Activated T-helper 1 cell treated with anti-CD3 and anti-CD28 coated beads, Interleukin-2, amount 50 U/mL, for 16 hours (primary cell): ENCODE measurements at places on chromosomes 3 and 15.

DNA sequence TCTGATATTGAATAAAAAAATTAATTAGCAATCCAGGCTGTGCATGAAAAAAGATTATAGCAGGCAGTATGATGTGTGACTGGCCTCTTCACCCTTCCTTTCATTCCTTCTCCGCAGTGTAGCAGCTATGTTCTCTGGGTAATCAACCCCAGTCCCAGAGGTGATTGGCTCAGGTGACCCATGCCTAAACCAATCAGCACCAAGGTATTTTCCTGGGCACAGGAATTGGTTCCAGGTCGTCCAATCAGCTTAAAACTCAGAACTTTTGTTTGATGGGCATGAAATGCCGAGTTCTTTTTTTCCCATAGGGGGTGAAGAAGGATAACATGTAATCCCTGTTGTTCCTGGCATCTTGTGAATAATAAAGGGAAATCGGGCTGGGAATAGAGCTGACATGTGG, 5.8 kb upstream of the BNC1 start:
- DNase-seq = no peak

GRCh38 chr3:110069761-110070160, 732.4 kb upstream of the DPPA4 start:
- no peak for DNase-seq

- DNase-seq = no peak
Measured at GRCh38 chr15:51688863-51689262, 7.6 kb downstream of the SCG3 start.

- no peak for DNase-seq
Measured at GRCh38 chr3:4523710-4524698, 30.9 kb downstream of the ITPR1 start.

DNA sequence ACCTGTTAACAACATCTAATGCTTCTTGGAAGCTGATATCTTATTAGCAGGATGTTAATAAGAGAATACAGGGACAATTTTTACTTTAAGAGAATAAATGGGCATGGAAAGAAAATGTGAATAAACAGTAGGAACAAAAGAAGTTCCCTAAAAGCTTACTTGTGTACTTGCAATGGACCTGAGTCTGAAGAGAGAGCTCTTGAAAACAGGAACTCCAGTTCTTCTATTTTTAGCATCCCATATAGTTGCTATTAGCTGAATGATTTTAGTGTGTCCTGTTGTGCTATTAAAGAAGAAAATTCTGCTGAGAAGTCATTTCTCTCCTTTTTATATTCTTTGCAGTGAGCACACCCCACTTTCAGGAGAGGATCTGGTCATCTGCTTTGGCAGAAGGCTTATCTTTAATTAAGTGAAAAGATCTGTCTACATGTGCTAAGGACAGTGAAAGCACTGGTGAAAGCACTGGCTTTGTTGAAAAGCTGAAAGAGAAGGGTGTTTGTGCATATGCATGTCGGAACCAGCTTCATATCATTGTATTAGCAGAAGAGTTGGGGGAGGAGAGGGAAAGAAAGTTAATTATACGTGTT, 1.4 kb upstream of the ST3GAL6 start:
- no peak for DNase-seq

GRCh38 chr15:98155356-98155755, 194.9 kb downstream of the ARRDC4 start:
- no peak for DNase-seq

GRCh38 chr3:44795197-44795596, 33.6 kb downstream of the KIF15 start:
- DNase-seq = no peak

DNA sequence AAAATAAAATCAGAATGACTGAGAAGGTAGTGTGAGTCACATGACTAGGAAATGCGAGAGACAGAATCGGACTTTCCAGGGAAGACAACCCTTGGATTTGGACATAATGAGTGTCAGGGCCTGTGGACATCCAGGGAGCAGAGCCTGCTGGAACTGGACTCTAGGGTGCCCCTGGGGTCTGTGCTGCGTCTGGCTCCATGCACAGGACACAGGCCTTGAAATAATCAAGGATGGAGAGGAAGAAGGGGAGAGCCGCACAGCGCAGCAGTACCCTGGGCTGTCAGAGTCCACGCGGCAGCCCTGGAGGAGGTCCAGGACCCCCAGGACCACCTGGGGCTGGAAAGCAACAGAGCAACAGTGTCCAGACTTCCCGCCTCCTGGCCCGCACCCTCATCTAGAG, 173.7 kb downstream of the PDE8A start:
- no peak for DNase-seq

- DNase-seq = no peak
Measured at GRCh38 chr3:184559336-184559735, 2.2 kb upstream of the EPHB3 start.

- no peak for DNase-seq
Measured at GRCh38 chr15:51356983-51357382, 15.5 kb downstream of the GLDN start.

DNA sequence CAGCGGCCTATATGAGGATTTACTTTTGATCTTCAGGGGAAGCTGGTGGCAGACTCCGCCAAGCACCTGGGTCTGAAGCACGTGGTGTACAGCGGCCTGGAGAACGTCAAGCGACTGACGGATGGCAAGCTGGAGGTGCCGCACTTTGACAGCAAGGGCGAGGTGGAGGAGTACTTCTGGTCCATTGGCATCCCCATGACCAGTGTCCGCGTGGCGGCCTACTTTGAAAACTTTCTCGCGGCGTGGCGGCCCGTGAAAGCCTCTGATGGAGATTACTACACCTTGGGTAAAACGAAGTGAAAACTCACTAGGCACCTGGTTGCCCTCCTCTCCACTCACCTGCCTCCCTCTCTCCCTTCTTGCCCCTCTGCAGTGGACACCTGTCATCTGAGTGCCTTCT, 33.8 kb upstream of the TRA2B start:
- DNase-seq = no peak

DNA sequence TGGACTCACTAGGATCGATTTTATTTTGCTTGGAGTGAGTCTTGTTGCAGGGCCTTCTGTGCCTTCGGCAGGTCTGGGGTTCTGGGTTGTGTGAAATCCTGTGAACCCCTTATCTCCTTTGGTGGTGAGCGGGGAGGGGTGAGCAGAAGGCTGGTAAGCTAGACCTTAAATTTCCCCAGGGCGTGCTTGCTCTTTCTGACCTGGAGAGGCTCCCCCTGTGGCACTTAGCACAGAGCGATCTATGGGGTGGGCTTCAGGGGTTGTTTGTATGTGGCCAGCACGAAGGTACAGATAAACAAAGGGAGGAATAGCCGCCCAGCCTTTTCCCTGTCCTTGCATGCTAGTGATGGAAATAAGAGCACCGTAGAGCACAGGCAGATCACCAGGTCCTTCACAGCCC, 11.8 kb downstream of the CACNA2D3 start:
- DNase-seq = no peak

- no peak for DNase-seq
Measured at GRCh38 chr3:97969541-97969940, 2.7 kb downstream of the RIOX2 start.

DNA sequence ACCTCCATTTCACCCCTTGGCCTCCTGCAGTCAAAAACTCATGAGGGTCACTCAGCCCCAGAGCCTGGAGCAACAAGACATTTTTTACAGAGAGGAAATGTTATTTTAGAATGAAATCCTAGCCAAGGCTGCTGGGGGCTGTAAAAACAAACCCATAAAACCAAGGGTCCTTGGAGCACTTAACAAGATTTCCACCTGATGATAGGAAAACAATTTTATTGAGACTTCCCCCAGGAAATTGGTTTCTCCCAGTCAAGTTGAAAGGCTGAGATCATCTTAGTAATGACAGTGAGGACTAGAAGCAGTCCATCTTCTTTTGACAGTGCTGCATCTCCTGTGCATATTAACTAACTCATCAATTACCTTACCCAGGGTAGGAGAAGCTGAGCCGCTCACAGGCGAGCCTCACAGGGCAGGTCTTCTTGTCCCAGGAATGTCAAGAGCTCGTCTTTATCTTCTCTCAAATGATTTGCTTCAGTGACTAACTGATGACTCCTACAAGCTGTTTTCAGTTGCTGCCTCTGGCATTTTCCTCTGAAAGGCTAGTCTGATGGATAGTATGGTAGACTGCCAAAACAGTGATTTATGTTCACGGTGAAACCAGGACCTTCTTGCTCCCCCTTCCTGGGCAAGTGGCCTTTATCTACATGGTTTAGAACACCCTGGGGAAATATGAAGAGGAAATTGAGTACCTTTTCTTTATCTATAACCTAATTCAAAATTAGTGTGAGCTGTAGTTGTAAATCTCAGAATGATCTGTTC, 34.6 kb upstream of the AEN start:
- DNase-seq = no peak

GRCh38 chr3:47536967-47537366, 23.5 kb upstream of the ELP6 start:
- DNase-seq = no peak

DNA sequence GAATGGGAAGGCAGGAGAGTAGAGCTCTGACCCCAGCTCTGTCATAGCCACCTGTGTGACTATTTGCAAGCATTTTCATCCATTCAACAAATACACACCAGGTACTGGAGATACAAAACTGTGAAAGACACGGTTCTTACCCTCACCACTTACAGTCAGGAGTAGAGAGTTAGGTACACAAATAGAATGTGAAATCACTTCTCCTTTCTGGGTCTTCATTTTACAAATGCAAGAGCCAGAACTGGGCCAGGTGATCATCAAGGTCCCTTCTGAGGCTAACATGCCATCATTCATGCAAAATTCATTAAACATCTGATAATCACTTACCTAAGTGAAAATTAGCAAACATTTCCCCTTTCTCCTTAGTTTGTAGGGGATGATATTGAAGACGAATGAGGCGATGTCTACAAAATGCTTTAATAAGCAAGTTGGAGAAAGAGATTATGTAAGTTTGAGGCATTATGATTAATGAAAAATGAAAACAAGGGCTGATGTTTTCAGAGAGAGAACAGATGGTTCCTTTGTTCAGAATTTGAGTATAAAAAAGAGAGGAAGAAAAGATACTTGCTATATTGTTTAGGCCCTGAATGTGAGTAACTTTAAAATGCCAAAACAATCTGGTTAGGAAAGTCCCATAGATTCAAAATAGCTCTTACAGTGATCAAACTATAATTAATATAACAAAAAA, 88.6 kb downstream of the LPP start:
- no peak for DNase-seq

DNA sequence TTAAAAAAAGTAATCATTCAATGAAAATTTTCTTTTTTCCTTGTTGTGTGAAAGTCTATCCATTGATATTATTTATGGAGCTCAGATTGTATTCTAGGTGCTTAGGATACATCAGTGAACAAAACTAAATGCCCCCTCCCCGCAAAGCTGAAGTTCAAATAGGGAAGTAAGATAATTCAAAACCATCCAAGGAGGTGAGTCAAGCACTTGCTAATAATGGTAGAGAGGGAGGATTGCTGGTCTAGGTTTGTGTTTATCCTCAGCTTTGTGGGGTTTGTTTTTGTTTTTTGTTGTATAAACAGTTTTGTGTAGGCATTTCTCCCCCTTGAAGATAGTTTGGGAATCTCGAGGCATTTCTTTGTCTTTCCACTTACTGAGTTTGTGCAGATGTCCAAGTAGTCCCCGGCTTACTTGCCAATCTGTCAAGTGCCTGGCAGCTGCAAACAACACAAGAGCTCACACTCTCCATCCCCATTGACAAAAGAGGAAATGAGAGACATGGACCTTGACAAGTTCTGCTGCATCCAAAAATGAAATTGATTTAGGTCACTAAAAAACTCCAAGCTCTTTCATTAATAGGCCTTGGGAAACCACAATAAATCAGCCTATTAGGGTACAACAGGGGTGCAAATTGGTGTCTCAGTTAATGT, 575.8 kb upstream of the TBL1XR1 start:
- no peak for DNase-seq

DNA sequence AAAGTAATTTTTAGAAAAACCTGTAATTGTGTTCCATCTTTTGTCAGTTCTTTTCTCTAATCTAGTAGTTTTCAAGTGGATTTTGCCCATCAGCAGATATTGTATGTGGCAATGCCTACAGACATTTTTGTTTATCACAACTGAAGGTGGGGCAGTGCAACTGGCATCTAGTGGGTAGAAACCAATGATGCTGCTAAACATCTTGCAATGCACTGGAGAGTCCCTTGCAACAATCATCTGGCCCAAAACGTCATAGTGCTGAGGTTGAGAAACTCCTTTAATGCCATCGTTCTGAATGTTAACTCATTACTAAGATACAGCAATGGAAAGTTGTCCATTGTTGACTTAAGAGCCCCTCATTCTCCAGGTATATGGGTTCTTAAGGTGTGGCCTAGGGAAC, 80.1 kb downstream of the BTD start:
- DNase-seq = no peak

- DNase-seq = no peak
Measured at GRCh38 chr3:179069762-179070390, 1.7 kb downstream of the ZMAT3 start.

- DNase-seq = no peak
Measured at GRCh38 chr3:154977666-154978065, 102.5 kb upstream of the MME start.

DNA sequence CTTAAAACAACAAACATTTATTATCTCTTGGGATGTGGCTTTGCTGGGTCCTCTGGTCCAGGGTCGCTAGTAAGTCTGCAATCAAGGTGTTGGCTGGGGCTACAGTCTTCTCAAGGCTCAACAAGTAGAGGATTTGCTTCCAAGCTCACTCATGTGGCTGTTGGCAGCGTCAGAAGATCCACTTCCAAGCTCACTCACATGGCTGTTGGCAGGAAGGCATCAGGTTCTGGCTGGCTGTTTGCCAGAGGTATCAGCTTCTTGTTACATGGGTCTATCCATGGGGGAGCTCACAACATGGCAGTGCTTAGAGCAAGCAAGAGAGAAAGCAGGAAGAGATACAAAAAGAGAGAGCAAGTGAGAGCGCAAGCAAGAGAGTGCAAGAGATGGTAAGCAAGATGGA, 15.0 kb upstream of the BNC1 start:
- no peak for DNase-seq
